ENCODE measurements at places on chromosomes 1 and 21.

DNA sequence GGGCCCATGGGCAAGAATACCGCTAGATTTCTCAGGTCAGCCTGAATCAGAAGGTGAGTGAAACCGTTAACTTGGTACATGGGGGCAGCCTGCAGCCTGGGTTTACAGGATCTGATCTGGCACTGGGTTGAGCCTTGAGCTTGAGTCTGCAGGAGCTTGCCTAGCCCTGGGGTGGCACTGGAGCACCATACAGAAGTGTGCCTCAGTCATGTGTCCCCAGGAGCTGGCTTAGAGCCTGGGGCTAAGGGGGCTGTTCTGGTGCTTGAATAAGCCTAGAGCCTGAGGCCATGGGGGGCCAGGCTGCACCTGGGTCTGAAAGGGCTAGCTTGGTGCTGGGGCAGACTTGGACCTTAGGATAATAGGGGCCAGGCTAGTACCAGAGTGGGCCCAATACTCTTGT lies 457.2 kb upstream of the PBX1 start:
- no peak for DNase-seq

DNA sequence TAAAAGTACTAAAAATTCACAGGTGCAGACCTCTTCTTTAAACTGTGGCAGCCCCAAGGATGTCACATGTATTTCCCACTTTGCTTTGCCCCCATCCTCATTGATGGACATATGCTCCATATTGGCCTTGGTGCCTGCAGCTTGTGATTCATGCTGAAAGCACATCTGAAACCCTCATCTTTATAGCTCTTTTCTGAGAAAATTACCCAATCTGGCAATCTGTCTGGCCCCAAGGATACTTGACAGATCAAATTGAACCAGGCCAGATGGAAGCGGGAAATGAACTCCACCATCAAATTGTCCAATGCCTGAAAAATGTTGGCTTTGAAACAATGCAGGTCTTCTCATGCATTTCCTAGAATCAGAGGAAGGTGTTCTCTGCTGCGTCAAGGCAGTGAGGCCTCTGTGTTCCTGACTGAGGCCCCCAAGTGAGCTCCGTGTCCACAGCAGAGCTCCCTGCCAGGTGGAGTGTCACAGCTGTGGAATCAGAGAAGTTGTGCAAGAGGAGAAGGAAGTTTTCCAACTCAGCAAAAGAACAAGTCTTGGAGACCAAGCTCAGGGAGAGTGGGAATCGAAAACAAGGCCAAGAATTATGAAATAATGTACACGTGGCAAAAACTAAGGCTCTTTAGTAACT lies 323.7 kb downstream of the PLPP3 start:
- no peak for DNase-seq

DNA sequence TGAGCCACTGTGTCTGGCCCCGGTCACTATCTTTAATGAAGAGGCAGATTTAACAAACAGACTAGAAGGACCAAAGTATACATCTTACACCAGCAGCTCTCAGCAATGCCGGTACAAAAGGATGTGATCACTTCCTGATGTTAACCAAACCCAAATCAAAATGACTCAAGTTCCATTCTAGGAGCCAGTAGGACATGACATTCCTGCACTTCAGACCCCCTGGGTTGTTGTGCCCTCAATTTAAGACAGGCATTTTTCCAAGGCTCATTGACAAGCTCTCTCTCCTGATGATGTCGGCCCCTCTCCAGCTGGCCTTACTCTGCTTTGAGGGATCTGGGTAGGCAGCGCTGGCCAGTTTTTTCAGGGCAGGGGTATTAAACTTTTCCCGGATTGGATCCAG lies 35.1 kb downstream of the YARS1 start:
- no peak for DNase-seq

- DNase-seq, result no peak
These were observed 31.8 kb downstream of the SPSB1 start for GRCh38 chr1:9324246-9325096.

DNA sequence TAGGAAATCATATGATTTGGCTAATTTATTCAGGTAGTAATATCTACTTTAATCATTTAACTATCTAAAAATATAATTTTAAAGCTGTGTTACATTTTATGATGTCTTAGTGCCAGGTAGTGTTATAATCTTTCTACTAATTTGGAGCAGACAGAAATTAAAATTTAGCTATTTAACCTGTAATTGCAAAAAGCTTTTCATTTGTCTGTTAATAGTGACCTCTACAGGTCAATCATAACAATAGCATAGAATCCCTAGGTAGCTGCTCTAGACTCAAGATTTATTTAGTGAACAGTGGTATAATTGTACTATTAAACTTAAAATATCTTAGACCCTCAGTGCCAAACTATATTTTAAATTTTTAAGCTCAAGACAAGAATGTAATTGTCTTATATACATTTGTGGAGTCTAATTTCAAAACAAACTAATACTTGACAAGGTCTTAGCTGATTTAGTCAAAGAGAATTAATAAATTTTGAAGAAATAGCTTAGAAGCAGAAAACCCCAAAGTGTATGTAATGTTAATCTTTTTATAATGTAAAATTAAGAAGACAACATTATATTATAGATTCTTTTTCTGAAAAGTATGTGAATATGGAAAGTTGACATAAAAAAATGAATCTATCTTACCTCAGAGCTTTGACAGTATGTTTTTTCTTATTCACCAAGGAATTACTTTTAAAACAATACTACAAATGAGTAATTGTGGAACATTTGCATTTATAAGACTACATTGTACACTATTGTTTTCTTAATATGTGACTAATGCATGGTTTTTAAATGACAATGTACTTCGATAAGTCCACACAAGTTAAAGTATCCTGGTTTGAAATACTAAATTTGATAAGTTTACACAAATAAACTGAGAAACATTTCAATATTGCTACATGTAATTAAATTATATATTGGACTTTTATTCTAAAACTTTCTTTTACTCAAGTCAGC lies 64.1 kb upstream of the RNPC3 start:
- no peak for DNase-seq

GRCh38 chr1:212463565-212464285 lies 31.0 kb downstream of the NENF start:
- no peak for DNase-seq

GRCh38 chr1:234897390-234897749 lies 231.3 kb downstream of the TOMM20 start:
- DNase-seq, result no peak

GRCh38 chr1:24149866-24150233 lies 6.9 kb upstream of the IL22RA1 start:
- peak; percentile 61 for DNase-seq

DNA sequence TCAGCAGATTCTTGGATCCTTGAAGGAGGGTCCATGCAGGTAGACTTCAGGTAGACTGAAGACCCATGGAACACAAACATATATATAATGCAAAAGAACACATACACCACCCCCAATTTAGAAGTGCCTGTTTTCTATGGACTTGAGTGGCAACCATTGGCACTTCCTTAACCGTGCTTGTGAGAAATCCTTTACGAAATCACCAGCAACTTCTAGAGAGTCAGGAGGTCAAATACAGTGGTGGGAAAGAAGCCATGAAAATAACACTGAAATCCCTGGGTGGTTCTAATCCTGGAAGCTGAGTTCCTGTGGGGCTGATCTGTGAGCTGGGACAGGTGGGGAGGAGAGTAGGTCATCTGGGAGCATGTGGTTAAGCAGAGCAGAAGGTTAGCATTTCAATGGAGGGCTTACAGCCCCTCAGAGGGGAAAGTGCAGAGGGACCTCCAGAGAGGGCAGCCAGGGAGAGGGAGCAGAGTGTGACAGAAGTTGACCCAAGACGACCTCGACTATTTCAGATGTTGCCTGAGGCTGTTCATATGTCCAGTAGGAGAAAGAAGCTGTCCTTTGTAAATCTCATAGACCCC lies 13.0 kb upstream of the IL10 start:
- DNase-seq, result no peak

GRCh38 chr21:25326181-25326580 lies 281.1 kb downstream of the MRPL39 start:
- no peak for DNase-seq

- DNase-seq, result no peak
These were observed 149.8 kb downstream of the ZNF648 start for GRCh38 chr1:181911715-181912114.

- DNase-seq, result no peak
These were observed 1.8 kb downstream of the CDKN2C start for GRCh38 chr1:50971748-50972305.

DNA sequence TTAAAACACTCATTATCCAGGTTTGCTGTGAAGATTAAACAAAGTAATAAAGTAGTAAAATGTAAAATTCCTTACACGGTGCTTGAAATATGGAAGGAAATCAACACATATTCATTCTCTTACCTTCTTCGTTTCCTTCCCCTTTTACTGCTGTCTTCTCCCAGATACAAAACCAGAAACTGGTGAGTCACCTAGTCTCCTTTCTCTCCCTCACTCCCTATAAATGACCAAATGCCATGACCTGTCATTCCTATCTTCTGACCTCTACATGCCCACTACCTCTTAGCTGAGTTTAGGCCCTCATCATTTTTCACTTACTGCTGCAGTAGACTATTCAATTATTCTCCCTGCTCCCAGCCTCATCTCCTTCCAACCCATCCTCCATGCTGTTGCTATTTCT lies 4.3 kb upstream of the NR1I3 start:
- DNase-seq, result no peak

DNA sequence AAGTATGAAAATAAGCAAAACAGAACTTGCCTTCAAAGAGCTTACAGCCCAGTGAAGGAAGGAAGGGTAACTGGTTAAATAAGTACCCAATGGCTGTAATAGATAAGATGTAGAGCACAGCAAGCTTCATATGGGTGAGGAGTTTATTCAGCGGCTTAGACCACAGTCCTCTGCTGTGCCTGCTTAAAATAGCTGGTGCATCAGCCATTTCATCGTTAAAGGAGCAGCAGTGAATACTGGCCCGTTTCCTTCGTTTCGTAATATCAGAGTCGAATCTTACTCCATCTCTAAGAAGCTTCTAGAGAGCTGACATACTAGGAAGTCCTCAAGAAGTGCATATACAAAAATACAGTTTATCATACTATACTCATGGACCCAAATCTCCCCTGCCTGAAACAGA lies 286.5 kb downstream of the NFIA start:
- DNase-seq, result no peak

DNA sequence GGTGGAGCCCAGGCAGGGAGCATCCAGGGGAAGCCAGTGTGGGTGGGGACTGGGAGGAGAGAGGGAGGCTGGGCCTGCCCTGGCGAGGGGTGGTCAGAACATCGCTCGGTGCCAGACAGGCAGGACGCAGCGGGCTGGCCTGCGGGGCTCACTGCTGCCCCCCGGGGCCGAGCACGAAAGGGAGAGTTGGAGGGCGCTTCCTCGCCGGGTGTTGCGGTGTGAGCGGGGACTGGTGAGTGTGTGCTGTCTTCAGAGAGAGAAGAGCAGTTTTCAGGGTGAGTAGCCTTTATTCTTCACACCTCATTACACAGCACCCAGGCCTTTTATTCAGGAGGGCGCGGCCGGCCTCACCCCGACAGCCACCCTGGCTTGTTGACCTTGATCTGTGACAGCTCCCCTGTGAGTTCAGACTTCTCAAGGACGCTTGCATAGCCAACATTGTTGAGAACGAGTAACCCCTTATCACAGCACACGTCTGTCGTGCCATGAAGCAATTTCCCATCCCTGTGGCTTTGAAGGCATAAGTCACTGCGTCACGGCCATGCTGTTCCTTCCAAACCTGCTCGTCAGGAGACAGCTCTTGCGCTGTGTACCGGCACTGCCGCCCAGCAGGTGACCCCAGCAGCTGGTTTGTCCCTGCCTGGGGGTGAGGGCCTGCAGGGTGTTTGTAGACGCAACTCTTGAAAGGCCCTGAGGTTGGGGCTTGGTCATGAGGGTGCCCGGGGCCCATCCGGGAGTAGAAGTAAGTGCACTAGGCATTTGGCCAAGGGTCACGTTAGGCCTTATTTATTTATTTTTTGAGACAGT lies 54.6 kb downstream of the PRKCZ start:
- DNase-seq, result no peak

GRCh38 chr21:31130821-31131220 lies 92.5 kb upstream of the KRTAP19-8 start:
- no peak for DNase-seq

DNA sequence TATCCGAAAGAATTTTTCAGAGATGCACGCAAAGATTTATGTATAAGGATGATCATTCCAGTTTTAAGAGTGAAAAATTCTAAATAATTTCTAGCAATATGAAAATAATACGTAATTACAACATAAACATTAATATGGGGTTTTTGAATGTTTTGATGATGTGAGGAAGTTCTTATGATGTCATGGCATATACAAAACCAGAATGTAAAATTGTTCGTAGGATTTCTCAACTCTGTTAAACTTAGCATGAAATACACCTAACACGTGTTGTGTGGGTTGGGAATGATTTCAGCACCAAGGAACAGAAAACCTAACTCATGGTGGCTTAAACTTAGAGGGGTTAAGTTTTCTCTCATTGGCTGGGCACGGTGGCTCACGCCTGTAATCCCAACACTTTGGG lies 62.2 kb downstream of the MYOM3 start:
- no peak for DNase-seq

DNA sequence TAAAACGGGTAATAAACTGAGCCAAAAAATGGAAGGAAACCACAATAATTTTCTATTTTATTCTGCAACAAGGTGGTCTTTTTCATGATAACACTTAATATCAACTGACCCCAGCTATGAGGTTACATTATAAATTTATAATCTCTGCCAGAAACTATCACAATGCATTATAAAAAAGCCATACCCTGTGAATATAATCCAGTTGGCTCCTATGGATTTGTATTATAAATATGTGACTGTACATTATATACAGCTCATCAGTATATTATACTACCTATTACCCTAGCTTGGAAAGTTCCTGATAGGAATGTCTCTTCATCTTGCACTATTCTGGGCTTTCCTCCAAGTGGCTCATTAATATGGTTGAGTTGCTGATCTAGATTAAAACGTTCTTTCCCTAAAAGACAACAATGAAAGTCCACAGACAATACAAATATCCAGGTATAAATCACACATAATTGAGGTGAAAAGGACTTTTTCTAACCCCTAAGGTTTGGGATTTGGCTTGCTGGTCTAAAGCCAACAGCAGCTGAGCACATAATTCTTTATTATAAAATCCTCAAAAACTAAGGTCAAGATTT lies 487.7 kb downstream of the TTLL7 start:
- DNase-seq, result no peak

All from stimulated activated CD4-positive, alpha-beta T cell treated with anti-CD3 and anti-CD28 coated beads, Interleukin-2, amount 100 ng/mL, for 24 hours (primary cell).